Nucleus accumbens (tissue), 56 donors: ENCODE measurements at places on chromosomes 2 and 18.

DNA sequence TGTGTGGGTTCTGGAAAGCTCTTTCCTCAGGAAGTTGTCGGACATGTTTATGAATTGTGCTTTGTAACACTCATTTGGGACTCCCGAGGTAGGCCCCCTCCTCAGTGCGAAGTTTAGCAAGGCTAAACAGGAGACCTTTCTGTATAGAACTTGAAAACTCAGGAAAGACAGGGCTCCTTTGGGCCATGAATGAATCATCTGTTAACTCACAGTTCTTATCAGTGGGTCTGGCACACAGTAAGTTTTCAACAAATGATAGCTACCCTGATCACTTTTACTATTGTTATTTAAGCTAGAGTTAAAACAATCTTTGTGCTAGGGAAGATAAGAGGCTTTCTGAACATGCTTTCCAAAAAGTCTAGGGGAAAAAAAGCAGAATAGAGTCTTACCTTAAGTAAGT lies 430.5 kb upstream of the ETAA1 start:
- DNase-seq: no peak

DNA sequence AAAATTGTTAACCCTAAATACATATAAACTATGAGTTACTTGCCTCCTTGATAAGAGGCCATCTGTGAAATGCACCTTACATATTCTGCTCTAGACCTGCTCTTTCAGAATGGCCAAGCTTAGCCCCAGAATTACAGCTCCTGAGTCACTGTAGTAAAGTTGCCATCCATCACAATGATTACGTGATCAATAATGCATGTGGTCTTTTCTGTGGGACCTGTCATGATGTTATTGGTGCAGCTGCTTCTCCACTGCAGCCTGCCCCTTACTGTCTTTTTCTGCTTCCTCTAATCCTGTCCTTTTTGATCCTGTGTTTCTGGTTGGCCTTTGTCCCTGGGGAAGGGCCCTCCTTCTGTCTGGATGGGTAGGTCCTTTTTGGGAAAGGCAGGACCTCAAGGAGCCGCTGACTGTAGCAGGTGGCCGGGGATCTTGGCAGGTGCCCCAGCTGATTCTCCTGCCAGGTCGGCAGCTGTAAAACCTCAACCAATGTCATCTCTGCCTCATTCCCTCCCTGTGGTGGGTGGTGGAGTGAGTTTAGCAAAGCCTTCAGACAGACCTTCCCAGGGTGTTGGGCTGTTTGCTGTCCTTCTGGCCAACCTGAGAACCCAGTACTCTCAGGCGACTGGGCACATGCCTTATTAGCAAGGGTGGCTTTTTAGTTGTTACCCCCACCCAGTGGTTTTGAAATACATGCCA lies 126.2 kb upstream of the EML6 start:
- DNase-seq: no peak

- no peak for DNase-seq
Observed at GRCh38 chr2:4077017-4077416, 373.6 kb downstream of the DCDC2C start.

DNA sequence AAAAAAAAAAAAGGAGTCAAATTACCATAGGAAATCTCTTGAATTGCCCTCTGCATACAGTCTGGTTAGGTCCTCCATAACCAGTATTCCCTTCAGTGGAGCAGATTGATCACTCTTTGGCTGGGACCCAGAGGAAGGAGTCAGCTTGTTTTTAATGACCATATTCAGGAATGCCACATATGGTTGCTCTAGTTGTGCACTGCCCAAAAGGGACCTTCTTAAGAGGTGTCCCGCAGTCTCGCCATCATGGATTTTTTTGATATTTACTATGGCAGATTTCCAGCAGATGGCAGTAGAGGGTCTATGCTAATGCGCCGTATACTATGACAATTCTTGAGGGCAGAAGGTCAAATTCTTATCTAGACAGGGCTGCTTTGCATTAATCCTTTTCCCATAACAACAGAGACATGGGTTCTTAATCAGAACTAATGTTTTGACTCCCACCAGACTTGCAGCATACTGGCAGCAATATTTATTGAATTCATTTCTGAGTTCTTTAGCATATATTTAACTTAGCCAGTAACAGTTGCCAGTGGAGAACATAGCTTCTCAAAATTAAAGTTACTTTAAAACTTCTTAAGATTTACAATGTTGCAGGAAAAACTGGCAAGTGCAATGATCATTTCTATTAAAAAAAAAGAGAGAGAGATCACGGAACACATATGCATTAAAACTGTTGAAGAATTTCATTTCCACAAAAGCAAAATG lies 31.8 kb upstream of the INPP4A start:
- DNase-seq: no peak
